Glomerular endothelial cell (primary cell): ENCODE measurements at places on chromosomes 12 and 14. TPM values are rescaled to one million over a fixed set of nuclear protein-coding genes. Genes with fewer than 3 reads are reported as not detected.

- no peak for DNase-seq
Measured at GRCh38 chr12:42744539-42745182, 155.1 kb upstream of the PRICKLE1 start.

GRCh38 chr14:102949062-102949800 is 26.8 kb downstream of the AMN start:
- no peak for DNase-seq

GRCh38 chr12:112382866-112383265 is 635 bp upstream of the HECTD4 start:
- no peak for DNase-seq

Gene SERPINA4
- total RNA-seq = not detected in 2 replicates
